ENCODE measurements at places on chromosomes 13 and 19.

DNA sequence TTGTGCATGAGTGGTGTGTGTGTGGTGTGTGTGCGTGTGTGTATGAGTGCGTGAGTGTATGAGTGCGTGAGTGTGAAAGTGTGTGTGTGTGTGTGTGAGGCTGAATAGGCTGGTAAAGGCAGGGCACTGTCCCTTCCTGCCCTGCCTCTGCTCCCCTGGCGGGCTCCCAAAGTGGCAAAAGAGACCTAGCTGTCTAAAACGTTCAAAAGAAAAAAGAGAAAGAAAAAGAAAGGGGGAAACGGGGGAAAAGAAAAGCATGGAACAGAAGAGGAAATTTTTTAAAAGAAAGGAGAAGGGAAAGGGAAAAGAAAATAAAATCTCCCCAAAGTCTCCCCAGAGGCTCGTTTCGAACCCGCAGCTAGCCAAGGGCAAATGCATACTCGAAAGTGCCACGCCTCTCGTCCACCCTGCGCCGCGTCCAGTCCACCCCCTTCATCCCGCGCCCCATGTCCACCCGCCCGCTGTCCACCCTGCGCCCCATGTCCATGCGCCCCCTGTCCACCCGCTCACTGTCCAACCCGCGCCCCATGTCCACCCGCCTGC, 37.0 kb upstream of the FLT1 start:
- no peak for DNase-seq

DNA sequence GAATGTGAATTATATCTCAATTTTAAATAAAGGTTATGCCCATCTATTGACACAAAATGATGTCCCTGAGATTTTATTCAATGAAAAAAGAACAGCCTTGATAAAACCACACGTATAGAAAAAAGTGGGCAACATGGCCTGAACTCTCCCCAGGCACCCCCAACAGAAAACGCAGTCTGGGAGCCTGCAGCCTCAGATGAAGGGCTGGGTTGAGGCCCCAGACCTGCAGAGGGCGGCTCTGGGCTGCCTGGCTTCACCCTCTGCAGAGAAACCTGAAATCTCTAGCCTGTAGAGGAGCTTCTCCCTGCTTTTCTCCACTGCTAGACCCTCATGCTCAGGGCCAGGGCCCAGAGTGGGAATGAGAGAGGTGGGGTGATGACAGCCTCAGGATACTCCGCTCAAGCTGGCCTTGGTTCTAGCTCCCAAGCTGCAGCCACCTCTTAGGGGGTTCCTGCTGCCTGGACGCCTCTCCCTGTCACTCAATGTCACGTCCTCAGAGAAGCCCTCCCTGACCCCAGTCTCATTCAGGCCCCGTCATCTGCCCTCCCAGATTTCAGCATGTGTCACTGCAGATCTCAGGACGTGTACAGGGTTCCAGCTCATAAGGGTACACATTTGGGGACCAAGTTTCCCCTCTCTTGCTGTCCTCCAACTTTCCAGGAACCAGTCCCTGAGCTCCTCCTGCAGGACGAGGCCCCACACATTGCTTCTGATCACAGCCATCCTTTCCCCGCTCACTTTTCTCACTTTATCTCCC, 1.8 kb downstream of the MBD3 start:
- DNase-seq: no peak

DNA sequence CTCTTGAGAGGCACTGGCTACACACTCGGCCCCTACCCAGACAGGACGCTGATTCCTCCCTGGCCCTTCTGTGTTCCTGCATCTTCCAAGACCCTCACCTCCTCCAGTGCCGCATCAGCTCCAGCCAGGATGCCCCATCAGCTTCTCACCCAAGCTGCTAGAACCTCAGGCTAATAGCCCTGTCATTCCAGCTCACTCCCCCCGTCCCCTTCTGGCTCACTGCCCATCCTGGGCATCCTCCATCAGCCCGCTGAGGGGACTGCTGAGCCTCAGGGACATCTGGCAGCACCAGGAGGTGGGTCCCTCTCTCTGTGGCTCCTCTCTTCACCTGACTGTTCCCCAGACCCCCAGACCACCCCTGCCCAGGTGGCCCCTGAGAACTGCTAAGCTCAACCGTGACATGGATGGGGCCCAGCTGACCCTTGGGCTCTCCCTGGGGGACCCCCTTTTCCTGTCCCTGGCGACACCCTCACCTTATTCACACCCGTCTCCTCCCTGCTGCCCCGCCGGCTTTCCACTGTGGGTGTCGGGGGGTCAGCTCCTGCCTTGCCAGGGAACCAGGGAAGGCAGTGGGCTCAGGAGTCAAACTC, 4.8 kb downstream of the FFAR3 start:
- no peak for DNase-seq

- no peak for DNase-seq
Measured at GRCh38 chr19:38932425-38933179, 1.9 kb downstream of the MRPS12 start.

DNA sequence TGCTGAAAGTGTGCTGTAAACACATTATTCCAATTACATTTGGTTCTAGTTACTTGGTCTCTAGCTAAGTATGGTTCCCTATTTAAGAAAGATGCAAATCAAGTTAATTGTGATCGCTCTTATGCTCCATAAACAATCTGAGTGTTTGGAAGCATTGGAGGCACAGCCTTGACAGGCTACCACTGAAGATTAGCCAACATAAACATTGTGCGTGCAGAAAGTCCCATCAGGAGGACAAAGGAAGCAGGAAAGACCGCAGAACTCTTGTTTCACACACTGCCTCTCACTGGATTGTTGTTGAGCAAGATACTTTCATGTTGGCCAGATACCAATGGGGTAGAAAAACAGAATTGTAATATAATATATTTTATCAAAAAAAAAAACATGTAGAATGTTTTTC, 814.4 kb downstream of the EFNB2 start:
- DNase-seq: no peak

DNA sequence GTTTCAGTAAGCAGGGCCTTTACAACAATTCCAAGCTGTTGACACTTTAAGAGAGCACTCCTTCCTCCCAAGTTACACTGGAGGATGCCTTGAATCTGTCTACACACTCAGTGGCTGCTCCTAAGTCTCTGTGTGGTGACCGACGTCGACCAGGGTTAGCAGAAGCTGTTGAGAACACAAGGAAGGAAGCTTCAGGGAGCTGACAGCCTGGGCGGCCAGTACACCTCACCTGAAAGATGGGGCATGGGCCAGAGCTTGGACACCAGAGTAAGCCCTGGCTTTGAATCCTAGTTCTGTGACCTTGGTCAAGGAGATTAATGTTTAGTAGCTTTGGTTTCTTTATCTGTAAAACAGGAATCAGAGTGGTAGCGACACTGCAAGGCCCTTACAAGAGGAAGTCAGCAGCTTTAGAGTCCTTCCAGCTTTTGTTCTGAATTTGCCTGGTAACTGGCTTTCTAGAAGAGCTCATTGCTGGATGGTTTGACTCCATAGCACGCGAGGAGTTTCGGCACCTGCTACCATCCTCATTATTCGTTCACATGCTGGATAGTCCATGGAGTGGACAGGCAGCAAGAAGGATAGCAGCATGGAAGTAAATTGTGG, 214.2 kb downstream of the FGF9 start:
- DNase-seq: no peak

DNA sequence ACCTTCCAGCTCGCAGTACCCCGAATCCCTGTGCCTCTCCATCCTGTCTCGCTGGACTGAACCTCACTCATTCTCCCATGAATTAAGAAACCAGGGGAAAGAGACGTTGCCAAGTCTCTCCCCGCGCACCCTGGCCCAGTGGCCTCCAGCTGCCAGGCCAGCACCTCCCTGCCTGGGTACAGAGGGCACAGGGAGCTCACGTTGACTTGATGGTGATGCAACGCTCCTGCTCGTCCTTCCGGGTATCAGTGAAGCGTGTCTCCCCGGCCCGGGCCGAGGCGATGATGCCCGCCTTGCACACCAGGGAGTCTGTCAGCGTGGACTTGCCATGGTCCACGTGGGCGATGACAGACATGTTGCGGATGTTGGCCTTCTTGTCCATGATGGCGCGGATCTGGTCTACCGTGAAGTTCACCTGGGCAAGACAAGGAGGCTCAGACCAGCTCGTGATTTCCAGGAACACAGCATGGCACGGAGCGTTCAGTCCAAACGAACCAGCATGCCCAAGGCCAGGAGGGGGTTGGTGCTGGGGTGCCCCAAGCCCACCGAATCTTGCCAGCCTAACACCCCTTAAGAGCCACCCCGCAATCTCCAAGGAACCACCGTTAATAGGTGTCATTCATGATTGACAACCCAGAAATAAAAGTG, 1.2 kb downstream of the EEF2 start:
- peak; percentile 15 for DNase-seq

- DNase-seq: no peak
Measured at GRCh38 chr13:70905035-70905434, 796.8 kb upstream of the KLHL1 start.

DNA sequence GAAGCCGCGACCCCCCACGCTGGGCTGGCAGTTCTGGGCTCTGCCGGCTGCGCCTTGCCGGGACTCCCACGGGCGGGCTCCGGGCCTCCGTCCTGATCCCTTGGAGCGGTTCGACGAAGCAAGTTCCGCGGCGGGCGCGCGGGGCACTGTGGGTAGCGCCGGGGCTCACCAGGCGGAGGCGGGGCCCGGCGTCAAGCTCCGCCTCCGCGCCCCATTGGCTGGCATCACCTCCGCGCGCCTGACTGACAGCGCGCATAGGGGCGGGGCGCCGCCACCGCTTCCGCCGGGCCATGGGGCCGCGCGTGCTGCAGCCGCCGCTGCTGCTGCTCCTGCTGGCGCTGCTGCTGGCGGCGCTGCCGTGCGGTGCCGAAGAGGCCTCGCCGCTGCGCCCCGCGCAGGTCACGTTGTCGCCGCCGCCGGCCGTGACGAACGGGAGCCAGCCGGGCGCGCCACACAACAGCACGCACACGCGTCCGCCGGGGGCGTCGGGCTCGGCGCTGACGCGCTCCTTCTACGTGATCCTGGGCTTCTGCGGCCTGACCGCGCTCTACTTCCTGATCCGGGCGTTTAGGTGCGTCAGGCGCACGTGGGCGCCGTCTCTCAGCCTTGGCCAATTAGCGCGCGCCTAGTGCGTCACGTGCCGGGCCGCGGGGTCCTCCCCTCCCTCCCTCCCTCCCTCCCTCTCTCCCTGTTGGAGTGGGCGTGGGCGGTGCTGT, at the start of gene FAM174C:
FAM174C (plus strand) TSS at position 271 of the 716 bp plus-strand sequence; CDS start at position 291, 20 bp downstream.
- DNase-seq: peak; percentile 95

GRCh38 chr19:45380107-45380506, 9.7 kb upstream of the ERCC2 start:
- no peak for DNase-seq

DNA sequence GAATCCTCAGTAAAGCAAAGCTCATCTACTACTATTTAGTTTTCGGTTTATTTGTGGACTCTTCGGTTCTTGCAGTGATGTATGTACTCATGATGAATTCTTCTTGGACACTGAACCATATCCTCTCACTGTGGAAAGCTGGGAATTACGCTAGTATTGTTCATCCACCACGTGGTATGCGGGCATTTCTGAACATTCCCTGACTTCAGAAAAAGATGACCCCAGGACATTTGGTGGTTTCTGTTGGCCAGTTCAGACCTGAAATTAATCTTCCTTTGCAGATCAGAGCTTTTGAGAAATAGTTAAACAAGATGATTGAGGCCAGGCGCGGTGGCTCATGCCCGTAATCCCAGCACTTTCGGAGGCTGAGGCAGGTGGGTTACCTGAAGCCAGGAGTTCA, 25.3 kb upstream of the FBN3 start:
- no peak for DNase-seq

DNA sequence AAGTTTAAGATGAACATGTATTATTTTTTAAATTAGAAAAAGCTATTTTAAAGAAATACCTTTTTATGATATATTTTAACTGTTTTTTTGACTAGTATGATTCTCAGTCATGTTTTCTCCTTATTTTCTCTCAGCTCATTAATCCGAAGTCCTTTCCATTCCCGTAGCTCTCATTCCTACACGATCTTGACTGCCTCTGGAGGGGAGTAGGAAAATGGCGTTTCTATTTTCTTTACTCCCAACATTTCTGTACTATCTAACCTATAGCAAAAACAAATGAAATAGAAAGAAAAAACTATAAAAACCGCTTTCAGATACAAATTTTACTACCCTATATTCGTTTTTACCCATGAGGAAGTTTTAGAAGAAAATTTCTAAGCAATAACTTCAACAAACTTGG, 343.8 kb downstream of the RBM26 start:
- DNase-seq: no peak

- no peak for DNase-seq
Measured at GRCh38 chr13:42733046-42733445, 48.3 kb upstream of the FAM216B start.

DNA sequence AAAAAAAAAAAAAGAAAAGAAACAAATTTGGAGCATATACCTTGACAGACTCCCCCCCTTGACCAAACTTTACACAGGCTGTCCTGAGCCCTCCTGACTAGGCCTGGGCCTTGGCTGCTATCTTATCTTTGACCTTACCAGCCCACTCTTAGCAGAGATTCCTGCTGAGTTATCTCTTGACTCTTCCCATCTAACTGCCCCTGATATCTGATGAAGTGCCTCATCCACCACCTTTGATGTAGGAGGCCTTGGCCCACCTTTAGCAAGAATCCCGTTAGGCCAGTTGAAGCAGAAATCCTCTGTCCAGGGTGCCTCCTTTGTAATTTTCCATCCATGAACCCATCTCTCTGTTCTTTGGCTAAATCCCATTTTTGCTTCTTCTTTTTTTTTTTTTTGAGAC, 43.6 kb downstream of the NLRP12 start:
- no peak for DNase-seq

GRCh38 chr19:2230033-2230531, 6.0 kb downstream of the PLEKHJ1 start:
- DNase-seq: no peak

DNA sequence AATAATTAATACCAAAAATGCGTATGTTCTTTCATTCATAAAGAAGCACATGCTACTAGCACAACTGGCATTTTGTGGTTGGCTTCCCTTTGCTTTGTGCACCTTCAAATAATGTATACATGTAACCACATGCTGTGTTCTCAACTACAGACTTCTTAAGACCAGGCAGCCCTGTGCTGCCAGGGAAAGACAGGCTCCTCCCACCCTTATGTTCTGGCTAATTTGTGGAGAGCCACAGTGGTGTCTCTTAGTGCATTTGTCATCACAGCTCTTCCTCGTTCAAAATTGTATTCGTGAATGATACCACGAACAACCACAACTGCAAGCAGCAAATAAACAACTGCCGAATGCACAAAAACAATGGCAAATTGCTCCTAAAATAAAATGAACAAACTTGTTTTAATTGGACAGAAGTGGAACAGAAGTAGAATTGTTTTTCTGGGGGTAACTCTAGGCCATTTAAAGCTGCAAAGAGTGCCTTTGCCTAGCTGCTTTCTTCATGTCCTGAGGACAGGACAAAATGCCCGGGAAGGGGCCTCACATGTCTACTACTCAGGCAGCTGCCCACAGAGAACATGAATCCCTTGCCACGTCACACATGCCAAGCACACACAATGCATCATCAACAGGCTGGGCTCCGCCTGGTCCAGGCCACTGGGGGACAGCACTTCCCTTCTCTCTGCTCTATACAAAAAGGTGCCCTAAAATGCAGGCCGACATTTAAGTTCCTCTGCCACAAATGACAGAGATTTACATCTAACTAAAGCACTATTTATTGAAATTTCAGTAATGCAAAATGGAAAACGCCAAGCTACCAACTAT, 21.7 kb downstream of the IRS2 start:
- peak; percentile 68 for DNase-seq

All from D721Med (cell line).